ENCODE measurements at places on chromosomes 3 and 15.

- peak; percentile 96 for DNase-seq
These were observed 42.9 kb downstream of the FNDC3B start for GRCh38 chr3:172082269-172082668.

GRCh38 chr3:44414517-44415090 lies 62.9 kb downstream of the ZNF445 start:
- DNase-seq: no peak

DNA sequence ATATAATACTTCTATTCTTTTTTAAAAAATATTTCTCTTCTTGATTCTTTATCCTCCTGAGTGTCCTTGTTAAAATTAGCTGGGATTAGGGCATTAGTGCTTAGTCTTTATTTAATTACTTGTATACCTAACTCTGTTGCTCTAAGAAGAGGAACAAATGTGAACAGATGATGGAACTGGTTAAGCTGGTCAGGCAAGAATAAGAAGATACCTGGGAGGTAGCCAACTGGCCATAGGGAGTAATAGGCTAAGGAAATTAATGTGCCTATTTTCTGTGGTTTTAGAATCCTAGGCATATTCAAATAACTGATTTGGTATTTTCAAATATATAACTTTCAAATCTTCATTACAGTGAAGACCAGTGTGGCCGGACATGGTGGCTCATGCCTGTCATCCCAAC lies 54.4 kb downstream of the EIF3J start:
- no peak for DNase-seq

- DNase-seq: no peak
These were observed 2.3 kb downstream of the EIF2AK4 start for GRCh38 chr15:39936187-39936586.

- no peak for DNase-seq
These were observed 180.9 kb downstream of the SUCNR1 start for GRCh38 chr3:152054315-152054714.

DNA sequence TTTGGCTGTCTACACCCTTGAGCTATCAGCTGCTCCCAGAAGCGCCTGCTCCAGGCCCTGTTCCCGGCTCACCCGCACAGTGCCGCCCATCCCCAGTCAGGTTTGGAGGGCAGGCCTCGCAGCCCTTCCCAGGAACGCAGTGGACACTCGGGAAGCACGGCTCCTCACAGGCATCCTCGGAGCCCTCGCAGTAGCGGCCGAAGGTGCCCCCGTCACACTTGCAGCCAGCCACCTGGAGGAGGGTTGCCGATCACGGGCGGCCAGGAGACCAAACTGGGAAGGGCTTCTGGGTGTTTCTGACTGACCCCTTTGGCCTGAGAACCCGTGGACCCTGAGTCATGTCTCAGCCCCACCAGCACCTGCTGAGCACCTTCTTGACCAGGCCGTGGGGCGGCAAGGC lies 33.4 kb downstream of the MUC20 start:
- no peak for DNase-seq

GRCh38 chr15:99404454-99404853 lies 153.2 kb downstream of the LRRC28 start:
- no peak for DNase-seq

DNA sequence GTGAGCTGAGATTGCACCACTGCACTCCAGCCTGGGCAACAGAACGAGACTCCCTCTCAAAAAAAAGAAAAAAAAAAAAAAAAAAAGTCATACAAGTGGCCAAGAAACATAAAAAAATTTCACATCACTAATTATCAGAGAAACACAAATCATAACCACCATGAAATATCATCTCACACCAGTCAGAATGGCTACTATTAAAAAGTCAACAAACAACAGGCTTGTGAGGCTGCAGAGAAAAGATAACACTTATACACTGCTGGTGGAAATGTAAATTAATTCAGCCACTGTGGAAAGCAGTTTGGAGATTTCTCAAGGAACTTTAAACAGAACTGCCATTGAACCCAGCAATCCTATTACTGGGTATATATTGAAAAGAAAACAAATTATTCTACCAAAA lies 291.1 kb upstream of the MCTP2 start:
- no peak for DNase-seq

GRCh38 chr3:9767418-9767817 lies 2.3 kb downstream of the CAMK1 start:
- no peak for DNase-seq

- DNase-seq: no peak
These were observed 363.6 kb downstream of the CLSTN2 start for GRCh38 chr3:140298569-140299070.

- no peak for DNase-seq
These were observed 7.4 kb upstream of the EIF4E3 start for GRCh38 chr3:71732637-71733036.

- DNase-seq: no peak
These were observed 10.4 kb upstream of the NCKIPSD start for GRCh38 chr3:48696156-48696555.

DNA sequence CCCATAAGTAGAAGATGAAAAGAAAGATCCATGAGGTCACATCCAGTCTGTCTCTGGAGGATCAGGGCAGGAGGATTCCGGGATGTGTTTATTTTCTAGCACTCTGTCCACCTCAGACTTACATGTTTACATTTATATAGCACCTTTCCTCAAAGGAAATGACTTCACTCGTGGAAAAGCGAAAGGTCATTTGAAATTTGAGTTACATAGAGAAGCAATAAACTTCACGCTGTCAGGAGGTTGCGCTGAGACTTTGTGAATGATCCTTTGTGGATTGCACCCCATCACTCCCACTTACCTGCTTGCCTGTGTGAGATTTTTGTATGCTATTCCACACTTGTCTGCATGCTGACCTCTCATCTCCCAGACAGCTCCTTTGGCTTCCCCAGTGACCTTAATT lies 540.5 kb downstream of the AGBL1 start:
- no peak for DNase-seq

GRCh38 chr3:87501076-87501475 lies 224.7 kb upstream of the POU1F1 start:
- no peak for DNase-seq

GRCh38 chr3:14425581-14426304 lies 23.3 kb downstream of the SLC6A6 start:
- no peak for DNase-seq

DNA sequence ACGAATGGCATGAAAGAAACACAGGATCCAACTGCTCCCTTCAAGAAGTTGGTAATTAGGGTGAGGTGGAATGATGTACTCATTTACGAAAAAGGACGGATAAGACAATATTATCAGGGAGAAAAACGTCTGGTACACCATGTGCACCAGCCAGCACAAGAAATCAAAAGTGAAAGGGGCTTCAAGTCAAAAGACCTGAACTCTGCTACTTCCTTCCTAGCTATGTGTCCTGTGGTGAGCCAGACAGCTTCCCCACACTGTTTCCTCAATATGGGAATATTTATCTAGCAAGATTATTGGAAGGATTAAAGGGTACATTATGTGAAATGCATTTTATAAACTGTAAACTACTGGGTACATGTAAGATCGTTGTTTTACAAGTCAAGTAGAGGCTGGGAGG lies 33.9 kb downstream of the RAB27A start:
- no peak for DNase-seq

DNA sequence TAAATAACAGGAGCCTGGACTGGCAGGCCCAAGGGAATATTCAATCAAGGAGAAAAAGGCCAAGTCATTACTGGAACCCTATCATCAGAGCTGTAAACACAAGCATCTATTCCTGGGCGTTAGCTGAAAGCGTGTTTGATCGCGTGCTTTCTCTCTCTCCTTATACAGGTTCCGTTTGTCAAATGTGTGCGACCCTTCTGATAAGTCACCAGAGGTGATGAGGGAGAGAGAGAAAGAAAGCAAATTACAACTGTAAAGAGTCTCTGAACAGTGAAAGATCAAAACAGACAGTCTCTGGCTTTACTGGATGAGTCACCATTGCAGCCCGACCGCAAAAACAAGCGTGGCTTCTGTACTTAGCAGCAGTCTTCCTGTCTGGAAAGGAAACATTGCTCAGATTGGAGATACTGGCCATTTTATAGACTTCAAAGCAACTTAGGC lies 39.5 kb upstream of the TPRG1 start:
- no peak for DNase-seq
